ENCODE measurements at places on chromosomes 2 and 18. TPM values are rescaled to one million over a fixed set of nuclear protein-coding genes. Genes with fewer than 3 reads are reported as not detected.
A peak's percentile ranks its signal among the peaks of the same experiment; 100 is the strongest.

- H3K4me1 ChIP-seq = no peaks in the 10 kb centered on the region
- DNase-seq = no peak
- H3K4me3 ChIP-seq = no peak overlapping the region
- H3K36me3 ChIP-seq = no peaks in the 10 kb centered on the region
- H3K27ac ChIP-seq = no peak overlapping the region
Observed at GRCh38 chr2:215104226-215104625, 34.2 kb downstream of the ABCA12 start.

DNA sequence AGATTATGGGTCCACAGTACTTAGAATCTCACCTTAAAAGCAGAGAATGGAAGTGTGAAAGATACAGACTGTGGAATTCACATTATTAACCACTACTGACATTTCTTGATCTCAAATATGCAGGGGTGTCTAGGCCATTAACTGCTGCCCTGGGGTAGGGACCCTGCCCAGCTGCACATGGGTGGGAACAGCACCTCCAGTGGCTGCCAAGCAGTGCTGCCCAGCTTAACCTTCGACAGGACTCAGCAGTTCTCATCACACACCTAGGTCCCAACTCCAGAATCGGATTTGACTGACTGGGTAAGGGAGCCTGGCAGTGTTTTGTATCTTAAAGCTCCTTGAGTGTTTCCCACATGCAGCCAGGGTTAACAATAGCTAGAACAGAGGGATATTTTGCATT, 14.9 kb downstream of the ERFE start:
- H3K36me3 ChIP-seq = peaks cover 55% of the 10 kb centered on the region
- no peaks in the 10 kb centered on the region for H3K4me1 ChIP-seq
- no peak for DNase-seq
- H3K4me3 ChIP-seq = no peak overlapping the region
- H3K27ac ChIP-seq = no peak overlapping the region

DNA sequence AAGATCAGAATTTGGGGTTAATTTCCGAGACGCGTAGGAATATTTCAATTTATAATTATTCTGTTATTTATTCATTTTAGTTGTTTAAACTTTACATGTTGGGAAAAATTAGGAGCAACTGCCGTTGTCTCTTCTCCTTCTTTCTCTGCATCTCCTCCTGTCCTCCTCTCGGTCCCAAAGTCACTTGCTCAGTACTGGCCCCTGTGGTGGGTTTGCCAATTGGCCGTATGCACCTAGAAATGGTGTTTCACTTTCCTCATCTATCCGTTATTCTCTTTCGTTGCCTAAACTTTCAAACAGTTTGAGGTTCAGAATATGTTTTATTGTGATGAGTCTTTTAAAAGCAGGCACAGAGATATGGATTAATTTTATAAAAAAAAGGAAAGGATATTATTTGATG, 517.9 kb downstream of the PLCL1 start:
- H3K27ac ChIP-seq = no peak overlapping the region
- H3K4me3 ChIP-seq = no peak overlapping the region
- peak; percentile 11 for DNase-seq
- H3K27me3 ChIP-seq = no peaks in the 10 kb centered on the region
- no peaks in the 10 kb centered on the region for H3K36me3 ChIP-seq

DNA sequence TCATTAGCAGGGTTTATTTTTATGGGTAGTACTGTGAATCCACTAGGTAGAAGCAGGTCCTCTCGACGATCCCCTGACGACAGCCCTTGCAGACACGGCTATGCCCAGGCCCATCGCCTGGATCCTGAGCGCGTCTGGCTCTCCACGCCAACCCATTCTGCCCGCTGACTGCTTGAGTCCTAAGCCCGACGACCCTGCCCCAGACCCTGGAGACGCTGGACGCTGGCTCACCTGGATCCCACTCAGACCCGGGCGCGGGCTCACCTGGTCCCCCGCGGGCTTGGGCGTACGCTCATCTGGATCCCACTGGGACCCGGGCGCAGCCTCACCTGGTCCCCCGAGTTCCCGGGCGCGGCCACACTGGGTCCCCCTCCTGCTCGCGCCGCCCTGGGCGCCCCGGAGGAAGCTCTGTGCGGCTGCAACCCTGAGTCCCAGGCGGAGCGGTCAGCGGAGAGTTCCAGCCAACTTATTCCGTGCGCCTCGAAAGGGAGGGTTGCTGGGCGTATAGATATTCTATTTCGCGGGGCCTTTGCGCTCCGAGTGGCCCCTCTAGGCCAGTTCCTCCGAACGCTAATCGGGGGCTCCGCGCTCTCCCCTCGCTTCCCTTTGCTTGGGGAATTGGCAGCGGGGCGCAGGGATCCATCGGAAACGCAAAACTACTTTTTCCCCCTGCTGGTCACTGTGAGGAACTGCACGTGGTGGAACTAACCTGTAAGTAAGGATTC, 22.4 kb upstream of the RMP24 start:
- DNase-seq = peak; percentile 76
- no peak overlapping the region for H3K27ac ChIP-seq

DNA sequence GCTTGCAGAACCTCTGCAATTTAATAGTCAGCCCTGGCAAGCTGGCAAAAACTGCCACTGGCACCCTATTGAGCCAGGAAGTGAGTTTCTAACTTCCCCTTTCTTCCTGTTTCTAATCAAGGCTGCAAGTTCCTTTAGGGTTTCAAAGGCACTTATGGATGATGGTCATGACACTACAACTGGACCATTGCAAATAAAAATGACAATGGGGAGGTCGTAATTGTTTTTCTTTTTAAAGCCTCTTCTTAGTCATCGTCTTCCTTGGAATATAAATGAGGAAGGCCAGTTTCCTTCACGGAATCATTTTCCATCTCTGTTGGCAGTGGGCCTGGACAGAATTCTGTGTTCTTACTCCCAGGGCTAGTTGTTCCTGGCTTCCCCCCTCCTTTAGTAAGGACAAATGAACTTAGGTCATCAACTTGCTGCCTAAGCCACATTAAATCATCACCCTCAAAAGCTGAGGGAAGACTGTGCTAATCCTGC, 35.8 kb downstream of the SH3RF3 start:
- no peaks in the 10 kb centered on the region for H3K27me3 ChIP-seq
- DNase-seq = no peak

Gene STAT4
- total RNA-seq = 0.32 TPM

Gene SCYGR8
- not detected for total RNA-seq

Measured in cardiac muscle cell (in vitro differentiated cells and primary cell).